ENCODE measurements at places on chromosomes 7 and 10. TPM values are rescaled to one million over a fixed set of nuclear protein-coding genes. Genes with fewer than 3 reads are reported as not detected.

PDE6C gene
- total RNA-seq: not detected

NODAL gene
- not detected for total RNA-seq

TAS2R3 gene
- 1.8 TPM for total RNA-seq

ACSM6 gene
- not detected for total RNA-seq

AKR1C8 gene
- not detected for total RNA-seq

GJD4 gene
- total RNA-seq: not detected

STEAP2 gene
- not detected for total RNA-seq

ZNF804B gene
- total RNA-seq: not detected

MYPN gene
- not detected for total RNA-seq

SFRP4 gene
- total RNA-seq: not detected

DNA sequence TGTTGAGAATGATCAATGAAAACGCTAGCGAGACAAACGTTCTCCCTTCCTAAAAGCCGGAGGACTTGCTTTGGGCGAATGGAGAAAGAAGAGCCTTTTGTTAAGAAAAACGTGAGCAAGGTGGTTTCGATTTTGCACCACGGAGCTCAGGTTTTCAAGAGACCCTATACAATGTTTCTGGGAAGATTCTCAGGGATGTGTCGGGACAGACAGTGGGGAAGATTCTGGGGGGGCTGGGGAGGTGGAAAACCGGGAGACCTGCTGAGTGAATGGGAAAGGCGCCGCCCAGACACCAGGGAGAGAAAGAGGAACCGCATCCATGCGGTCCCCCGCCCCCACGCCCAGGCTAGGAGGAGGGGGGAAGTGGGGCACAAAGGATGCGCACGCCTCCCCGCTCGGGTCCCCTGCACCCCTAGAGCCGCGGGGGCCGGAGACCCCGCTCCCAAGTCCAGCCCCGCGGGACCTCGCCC, 745 bp downstream of the YWHAG start:
- H3K36me3 ChIP-seq: peaks cover 9% of the 10 kb centered on the region
- peak overlapping the region; percentile 90 for H3K4me3 ChIP-seq
- DNase-seq: peak; percentile 45
- no peaks in the 10 kb centered on the region for H3K27me3 ChIP-seq
- peak overlapping the region; percentile 99 for H3K27ac ChIP-seq

DNA sequence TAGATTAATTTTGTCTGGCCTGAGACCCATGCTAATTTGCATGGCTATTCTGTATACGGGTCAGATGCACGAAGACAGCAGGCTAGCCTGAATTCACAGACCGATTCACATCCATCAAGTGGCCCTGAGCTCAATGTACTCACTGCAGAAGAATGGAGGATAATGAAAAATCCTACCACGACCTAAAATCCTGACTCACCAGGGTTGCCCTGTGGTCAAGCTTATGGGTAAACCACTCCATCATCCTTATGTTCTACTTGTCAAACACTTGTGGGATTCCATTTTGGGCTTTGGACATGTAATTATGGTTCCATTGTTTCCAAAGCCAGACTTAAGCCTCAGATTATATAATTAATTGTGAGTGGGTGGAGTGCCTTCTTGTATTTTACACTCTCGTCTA, 110.4 kb upstream of the ZNF438 start:
- H3K27me3 ChIP-seq: no peaks in the 10 kb centered on the region
- H3K27ac ChIP-seq: no peak overlapping the region
- peaks cover 29% of the 10 kb centered on the region for H3K4me1 ChIP-seq
- H3K4me3 ChIP-seq: no peak overlapping the region

DNA sequence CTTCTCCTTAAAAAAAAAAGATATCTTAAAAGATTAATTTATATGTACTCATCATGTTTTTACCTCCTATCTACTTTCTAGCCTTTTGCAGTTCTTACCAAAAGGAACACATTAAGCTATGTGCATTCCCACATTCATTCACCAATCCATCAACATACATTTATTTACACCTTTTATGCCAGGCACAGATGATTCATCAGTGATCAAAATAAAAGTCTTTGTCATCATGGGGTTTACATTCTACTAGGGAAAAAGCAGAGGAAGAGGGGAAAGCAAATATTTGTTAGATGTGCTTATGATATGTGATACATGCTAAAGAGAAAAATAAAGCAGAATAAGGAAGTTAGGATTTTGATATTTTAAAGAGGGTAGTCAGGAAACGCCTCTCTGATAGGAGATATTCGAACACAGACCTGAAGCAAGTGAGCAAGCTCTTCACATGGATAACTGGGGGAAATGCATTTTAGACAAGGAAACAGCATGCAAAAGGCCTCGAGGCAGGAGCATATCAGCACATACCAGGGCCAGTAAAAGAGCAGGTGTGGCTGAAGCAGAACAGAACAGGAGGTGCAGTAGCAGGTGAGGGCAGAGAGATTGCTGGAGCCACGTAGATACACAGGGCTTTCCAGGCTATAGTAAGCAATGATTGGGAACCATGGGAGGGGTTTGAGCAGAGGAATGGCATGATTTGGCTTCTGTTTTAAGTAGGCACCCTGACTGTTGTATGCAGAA, 67.4 kb downstream of the REEP3 start:
- H3K27me3 ChIP-seq: no peaks in the 10 kb centered on the region
- no peak overlapping the region for H3K27ac ChIP-seq
- no peak for DNase-seq
- H3K4me3 ChIP-seq: no peak overlapping the region
- no peaks in the 10 kb centered on the region for H3K4me1 ChIP-seq
- H3K36me3 ChIP-seq: no peaks in the 10 kb centered on the region

DNA sequence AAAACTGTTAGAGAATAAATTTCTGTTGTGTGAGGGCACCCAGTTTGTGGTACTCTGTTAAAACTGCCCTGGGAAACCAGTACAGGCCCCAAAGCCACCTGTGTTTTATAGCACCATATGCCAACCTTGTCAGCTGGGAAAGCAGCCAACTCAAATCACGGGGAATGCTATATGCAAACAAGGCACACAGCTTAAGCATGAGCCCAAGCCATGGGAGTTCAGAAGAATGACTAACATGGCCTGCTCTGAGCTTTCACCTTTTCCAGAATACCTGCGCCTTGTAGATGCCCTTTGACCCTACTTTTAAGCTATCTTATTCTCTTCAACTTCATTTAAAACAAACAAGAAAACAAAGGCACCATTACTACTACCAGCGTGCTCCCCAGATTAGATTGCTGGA, 5.5 kb upstream of the SLC25A13 start:
- no peak overlapping the region for H3K4me3 ChIP-seq
- peaks cover 5% of the 10 kb centered on the region for H3K27me3 ChIP-seq
- H3K36me3 ChIP-seq: no peaks in the 10 kb centered on the region
- peaks cover 14% of the 10 kb centered on the region for H3K4me1 ChIP-seq

- DNase-seq: no peak
- no peaks in the 10 kb centered on the region for H3K4me1 ChIP-seq
- H3K36me3 ChIP-seq: no peaks in the 10 kb centered on the region
- H3K27me3 ChIP-seq: peaks cover 36% of the 10 kb centered on the region
- H3K27ac ChIP-seq: no peak overlapping the region
- no peak overlapping the region for H3K4me3 ChIP-seq
Measured at GRCh38 chr7:148241700-148242293, 348.8 kb upstream of the C7orf33 start.

GRCh38 chr7:21543528-21544302, 876 bp downstream of the DNAH11 start:
- DNase-seq: no peak
- peaks cover 66% of the 10 kb centered on the region for H3K27me3 ChIP-seq
- H3K4me3 ChIP-seq: peak overlapping the region; percentile 87

DNA sequence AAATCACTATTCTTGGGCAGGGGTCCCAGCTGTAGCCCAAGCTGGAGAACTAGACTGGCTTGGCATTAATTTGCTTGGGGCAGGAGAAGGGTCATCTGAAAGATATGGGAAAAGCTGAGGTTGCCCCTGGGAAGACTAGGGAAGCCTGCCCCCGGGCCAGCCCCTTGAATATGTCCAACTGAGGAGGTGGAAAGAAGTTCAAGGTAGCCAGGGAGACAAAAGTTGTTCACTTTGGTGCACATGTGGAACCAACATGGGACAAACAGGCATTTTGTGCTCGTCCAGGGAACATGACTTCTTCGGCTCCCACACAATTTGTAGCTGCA, 1.4 kb upstream of the LRRC61 start:
- peak overlapping the region; percentile 91 for H3K4me3 ChIP-seq
- H3K36me3 ChIP-seq: peaks cover 34% of the 10 kb centered on the region
- H3K27ac ChIP-seq: peak overlapping the region; percentile 100

DNA sequence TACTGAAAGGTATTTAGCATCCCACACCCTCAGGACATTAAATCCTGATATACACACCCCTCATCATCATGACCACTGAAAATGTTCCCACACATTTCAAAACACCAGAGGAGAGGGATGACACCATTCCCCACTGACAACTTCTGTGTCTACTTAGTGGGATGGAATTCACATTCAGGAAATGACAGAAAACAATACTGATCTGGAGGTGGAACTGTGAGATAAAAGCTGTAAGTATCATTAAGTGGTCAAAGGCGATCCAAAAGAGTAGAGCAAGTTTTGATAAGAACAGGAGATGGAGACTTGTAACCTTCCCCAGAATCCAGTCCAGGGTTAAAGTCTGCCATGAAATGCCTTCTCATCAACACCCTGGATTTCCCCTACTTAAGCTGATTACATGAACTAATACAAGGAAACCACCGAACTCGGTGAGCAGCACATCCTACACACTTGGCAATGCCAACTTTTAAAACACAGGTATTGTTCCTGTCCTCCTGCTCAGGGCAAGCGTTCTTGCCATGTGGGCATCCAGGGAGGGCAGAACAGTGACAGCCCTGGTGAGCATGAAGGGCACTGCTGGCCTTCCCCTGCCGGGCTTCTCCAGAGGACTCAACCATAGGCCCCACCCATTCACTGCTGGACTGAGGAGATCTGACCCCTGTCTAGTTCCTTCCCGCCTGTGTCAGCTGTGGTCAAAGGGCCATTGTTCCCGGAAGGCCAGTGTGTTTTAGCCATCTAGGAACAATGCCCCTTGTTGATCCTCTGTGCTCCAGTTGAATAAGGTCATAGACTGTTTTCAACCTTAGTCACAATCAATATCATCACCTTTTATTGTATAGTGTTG, 85.0 kb downstream of the SGMS1 start:
- H3K36me3 ChIP-seq: no peaks in the 10 kb centered on the region
- H3K27ac ChIP-seq: peak overlapping the region; percentile 43
- H3K4me1 ChIP-seq: peaks cover 84% of the 10 kb centered on the region
- peak; percentile 29 for DNase-seq
- H3K4me3 ChIP-seq: peak overlapping the region; percentile 69

DNA sequence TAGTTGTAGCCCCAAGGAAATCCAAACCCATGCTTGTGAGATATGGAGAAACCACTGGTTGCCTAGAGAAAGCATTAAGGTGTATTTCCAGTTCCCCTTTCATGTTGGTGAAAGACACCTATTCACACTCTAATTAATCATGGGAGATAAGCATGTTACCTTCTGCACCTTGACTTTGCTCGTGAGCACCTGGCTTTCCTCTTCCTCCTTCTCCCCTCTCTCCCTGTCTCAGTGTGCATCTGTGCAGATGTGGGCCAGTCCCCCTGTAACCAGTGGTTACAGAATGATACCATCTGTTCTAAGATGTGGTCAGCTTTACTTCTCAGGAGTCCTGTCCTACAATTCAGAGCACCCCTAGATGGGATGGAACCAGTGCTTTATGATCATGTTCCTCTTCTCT, 160.6 kb downstream of the LCOR start:
- H3K27ac ChIP-seq: no peak overlapping the region
- H3K4me3 ChIP-seq: no peak overlapping the region
- H3K36me3 ChIP-seq: no peaks in the 10 kb centered on the region
- DNase-seq: no peak
- H3K4me1 ChIP-seq: peaks cover 20% of the 10 kb centered on the region

- H3K27ac ChIP-seq: no peak overlapping the region
- no peaks in the 10 kb centered on the region for H3K4me1 ChIP-seq
- no peak for DNase-seq
- H3K27me3 ChIP-seq: no peaks in the 10 kb centered on the region
Measured at GRCh38 chr10:11882646-11883375, 59.7 kb downstream of the PROSER2 start.

GRCh38 chr10:98664329-98665042, 217.8 kb upstream of the HPS1 start:
- peaks cover 10% of the 10 kb centered on the region for H3K27me3 ChIP-seq
- H3K4me1 ChIP-seq: no peaks in the 10 kb centered on the region
- H3K4me3 ChIP-seq: no peak overlapping the region
- no peaks in the 10 kb centered on the region for H3K36me3 ChIP-seq
- DNase-seq: peak; percentile 41
- H3K27ac ChIP-seq: no peak overlapping the region

GRCh38 chr7:6188389-6188788, 84.0 kb downstream of the CYTH3 start:
- no peaks in the 10 kb centered on the region for H3K27me3 ChIP-seq
- DNase-seq: no peak
- no peaks in the 10 kb centered on the region for H3K4me1 ChIP-seq
- no peak overlapping the region for H3K4me3 ChIP-seq
- H3K36me3 ChIP-seq: no peaks in the 10 kb centered on the region

DNA sequence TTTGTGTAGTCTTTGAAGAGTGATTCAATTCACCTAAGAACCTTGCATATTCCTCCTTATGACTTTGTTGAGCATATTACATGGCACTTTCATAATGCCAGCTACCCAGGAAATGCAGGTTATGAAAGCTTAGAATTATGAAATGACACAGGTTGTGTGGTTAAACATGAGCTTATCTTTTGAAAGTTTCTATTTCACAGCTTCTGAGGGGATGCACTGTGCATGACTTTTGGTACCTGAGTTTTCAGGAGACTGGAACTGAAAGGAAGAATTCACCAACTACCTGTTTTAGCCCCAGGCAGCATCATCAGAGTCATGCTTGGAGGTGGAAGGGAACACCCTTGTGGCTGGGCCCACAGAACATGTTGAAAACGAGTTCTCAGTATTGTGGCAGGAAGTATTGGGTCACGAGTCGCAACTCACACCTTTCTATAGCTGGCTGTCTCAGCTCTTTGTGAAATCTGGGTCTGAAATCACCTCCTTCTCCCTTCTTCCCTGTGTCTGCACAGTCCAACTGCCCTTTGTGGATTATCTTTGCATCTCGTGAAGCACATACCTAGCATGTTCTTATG, 228.2 kb downstream of the PTEN start:
- H3K36me3 ChIP-seq: no peaks in the 10 kb centered on the region
- peak overlapping the region; percentile 80 for H3K4me3 ChIP-seq
- DNase-seq: peak; percentile 81
- peaks cover 37% of the 10 kb centered on the region for H3K4me1 ChIP-seq
- H3K27me3 ChIP-seq: peaks cover 75% of the 10 kb centered on the region
- H3K27ac ChIP-seq: peak overlapping the region; percentile 71

- H3K4me3 ChIP-seq: no peak overlapping the region
- H3K36me3 ChIP-seq: no peaks in the 10 kb centered on the region
- H3K27ac ChIP-seq: no peak overlapping the region
- no peaks in the 10 kb centered on the region for H3K27me3 ChIP-seq
Measured at GRCh38 chr10:119620241-119621077, 23.7 kb upstream of the TIAL1 start.

DNA sequence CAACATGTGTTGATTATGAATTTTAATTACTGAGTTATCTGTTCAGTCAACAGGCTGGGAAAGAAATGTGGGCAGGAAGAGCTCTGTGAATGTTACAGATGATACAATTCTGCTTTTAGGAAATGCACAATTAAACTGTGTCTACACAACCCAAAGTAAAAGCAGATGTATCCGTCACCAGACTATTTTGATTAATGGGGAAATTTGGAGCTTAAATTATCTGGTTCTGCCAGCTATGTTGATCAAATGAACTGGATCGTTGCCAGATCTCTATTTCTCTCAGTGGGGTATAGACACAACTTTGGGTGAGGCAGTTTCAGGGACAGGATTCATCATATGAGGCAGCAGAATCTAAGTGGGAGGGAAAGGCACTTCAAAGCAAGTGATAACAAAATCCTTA, 136.5 kb downstream of the NEUROD6 start:
- H3K4me3 ChIP-seq: no peak overlapping the region
- H3K36me3 ChIP-seq: no peaks in the 10 kb centered on the region
- H3K27me3 ChIP-seq: no peaks in the 10 kb centered on the region
